ENCODE measurements at places on chromosomes 7 and 10.

DNA sequence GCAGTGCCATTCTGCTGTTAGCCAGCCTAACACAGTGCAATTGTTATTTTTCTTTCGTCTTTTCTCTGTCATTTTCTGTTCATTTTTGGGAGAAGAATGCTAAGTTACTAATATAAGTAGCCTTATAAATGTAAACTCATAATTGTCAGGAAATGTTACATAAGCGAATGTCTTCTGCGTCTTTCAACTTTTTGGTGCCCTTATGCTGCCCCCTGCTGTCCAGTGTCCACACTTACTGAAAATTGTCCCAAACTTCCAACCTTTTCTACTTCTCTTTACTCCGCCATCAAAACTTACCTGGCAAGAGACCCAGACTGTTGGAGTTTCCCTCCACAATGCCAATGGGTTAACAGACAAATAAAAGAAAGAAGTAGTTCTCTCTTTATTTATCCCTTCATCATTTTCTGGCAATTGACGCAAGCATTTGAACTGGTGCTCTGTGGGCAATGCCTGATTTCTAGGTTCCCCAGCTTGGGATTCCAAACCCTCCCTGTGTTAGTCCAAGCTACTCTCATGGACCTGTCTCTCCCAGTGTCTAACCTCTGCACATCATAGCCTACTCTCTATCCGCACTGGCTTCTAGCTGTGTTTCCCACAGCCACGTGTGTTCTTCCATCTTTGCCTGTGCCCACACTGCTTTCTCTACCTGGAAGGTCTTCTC, 21.0 kb upstream of the EPC1 start:
- DNase-seq: peak; percentile 75

DNA sequence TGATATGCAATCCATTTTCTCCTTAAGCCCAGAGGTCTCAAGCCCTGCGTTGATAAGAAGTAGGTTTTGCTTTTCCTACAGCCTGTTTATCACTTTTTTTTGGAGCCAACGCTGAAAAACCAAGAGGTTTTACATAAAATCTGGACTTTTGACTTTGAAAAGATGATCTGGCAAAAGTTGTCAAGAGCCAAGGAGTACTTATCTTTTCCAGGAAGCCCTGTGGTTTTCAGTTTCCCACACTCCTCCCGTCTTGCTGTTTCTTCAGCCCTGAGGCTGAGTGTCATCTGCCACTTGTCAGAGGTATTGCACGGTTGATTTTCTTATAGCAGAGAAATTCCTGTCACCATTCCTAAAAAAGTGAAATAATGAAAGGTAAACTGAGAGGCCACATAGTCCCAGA, 108.7 kb downstream of the TYW1 start:
- peak; percentile 21 for DNase-seq

- no peak for DNase-seq
These were observed 37.5 kb downstream of the AKR1C8 start for GRCh38 chr10:5147255-5147980.

DNA sequence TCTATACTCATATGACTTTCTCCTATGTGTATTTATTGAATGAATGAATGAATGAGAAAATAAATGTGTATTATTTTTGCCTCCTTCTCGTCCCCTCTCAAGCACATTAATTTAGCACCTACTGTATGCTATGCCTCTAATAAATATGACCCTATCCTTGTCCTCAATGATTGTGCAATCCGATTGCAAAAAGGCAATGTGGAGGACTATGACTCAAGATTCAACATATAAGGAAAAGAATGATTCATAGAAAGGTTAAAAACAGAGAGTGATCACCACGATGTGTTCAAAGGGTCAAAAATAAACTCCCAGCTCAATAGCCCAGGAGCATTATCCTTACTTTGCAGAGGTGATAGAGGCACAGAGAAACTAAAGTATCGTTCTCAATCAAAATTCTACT, 322.8 kb upstream of the SORCS1 start:
- no peak for DNase-seq

DNA sequence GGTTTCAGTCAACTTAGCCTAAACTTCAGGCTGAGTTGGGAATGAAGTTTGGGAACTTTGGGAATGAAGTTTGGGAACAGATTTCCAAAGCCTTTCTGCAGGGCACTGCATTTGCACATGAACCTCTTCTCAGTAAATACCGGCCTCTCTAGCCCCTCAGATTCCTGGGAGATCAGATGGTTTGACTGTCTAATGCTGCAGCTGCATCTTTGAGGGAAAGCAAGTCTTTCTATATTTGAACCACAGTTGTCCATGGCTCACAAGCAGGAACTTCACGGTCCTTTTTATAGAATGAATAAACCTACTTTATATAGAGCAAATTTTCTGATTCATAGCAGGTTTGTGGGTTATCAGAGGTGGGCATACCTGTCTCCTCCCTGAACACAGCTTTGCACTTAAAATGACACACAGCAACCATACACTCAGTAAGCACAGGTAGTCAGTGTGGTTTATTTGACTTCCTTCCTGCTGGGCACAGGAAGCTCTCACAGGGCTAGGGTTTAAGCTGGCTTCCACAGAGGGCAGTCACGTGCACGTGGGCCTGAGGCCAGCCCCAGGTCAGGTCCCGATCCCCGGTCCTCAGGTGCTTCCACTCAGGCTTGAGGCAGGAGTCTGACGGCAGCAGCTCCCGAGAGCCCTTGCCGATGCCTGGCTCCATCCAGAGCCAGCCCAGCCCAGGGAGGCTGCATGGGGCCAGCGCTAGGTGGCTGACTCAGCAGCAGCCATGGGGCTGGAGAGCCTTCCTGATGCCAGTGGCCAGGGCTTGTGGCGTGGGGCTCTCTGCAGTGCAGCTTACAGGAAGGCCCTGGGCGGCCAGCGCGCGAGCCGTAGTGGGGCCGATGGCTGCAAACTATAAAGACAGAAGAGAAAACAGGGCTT, 12.8 kb upstream of the MMP21 start:
- DNase-seq: no peak

- DNase-seq: no peak
These were observed 142.2 kb upstream of the HABP2 start for GRCh38 chr10:113410618-113411017.

- no peak for DNase-seq
These were observed 27.0 kb downstream of the MCMBP start for GRCh38 chr10:119845656-119846055.

DNA sequence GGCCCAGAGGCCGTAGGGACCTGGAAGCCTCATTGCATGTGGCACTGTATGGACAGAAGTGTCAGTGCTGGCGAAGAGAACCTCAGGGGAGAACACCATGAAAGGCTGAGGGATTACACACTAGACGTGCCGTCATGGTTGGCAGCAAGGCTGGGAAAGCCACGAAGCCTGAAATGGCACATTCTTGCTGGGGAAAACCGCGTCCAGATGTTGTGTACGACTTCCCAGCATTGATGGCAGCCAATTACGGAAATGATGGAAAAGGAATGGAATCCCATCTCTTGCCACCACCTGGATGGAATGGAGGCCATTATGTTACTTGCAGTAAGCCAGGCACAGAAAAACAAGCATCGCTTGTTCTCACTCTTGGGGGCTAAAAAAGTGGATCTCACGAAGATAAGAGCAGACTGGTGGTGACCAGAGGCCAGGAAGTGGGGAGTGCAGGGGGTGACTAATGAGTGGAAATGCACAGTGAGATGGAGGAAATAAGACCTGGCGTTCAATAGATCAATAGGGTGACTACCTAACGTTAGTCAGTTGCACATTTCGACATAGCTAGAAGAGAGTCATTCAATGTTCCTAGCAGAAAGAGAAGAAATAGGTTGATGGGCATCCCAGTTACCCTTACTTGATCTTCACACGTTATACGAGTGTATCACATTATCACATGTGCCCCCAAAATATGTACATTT, 14.6 kb upstream of the PWWP2B start:
- DNase-seq: no peak

GRCh38 chr10:33965795-33966581, 631.5 kb upstream of the NRP1 start:
- no peak for DNase-seq

DNA sequence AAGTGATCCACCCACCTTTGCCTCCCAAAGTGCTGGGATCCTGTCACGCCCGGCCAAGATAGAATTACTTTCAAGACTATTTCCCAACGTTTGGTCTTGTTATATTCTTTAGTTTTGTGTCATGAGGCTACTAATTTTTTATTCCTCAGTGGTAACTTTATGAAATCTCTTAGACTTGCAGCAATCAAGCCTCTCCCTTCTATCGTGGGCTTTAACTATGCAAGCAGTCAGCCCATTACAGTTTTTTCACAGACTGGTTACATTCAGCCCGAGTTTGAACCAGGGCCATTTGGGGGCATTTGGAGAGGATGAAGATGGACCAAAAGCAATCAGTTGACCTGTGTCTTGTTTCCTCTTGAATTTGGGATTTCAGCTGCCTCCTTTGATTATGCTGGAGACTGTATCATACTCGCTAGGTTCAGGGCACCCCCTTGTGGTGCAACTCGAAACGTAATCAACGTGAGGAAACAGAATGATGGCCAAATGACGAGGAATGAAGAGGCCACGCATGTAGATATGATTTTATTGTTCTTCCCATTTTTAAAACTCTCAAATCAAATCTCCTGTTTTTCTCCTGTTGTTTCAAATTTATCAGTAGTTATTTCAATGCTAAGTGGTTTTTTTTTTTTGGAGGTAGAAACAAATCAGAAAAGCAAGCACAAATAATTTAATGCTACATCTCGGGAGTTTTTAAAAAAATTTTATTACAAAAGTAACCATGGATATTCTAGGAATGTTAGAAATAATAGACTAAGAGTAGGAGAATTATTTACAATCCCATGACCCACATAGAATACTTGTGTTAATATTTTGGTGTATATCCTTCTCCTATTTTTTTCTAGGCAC, 151.6 kb downstream of the KIAA1217 start:
- DNase-seq: peak; percentile 85

- no peak for DNase-seq
These were observed 57.0 kb upstream of the CC2D2B start for GRCh38 chr10:95850791-95851190.

DNA sequence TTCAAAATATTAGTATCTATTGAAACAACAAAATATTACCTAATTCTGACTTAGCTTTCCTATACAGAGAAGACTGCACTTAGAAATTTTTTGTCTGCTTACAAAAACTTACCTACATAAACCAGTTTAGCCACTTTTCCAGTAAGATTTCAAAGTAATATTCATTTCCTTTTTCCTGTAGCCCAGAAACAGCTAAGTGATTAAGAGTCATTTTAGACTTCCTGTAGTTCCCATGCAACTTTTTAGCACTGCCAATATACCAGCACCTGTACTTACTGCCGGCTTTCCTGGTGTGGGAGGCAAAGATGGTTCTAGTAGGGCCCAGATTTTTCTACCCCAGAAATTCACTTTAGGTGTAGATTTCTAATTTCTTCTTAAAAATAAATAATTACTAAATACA, 21.8 kb downstream of the NT5C2 start:
- no peak for DNase-seq

GRCh38 chr10:83397806-83398205, 741.5 kb upstream of the GHITM start:
- DNase-seq: no peak

DNA sequence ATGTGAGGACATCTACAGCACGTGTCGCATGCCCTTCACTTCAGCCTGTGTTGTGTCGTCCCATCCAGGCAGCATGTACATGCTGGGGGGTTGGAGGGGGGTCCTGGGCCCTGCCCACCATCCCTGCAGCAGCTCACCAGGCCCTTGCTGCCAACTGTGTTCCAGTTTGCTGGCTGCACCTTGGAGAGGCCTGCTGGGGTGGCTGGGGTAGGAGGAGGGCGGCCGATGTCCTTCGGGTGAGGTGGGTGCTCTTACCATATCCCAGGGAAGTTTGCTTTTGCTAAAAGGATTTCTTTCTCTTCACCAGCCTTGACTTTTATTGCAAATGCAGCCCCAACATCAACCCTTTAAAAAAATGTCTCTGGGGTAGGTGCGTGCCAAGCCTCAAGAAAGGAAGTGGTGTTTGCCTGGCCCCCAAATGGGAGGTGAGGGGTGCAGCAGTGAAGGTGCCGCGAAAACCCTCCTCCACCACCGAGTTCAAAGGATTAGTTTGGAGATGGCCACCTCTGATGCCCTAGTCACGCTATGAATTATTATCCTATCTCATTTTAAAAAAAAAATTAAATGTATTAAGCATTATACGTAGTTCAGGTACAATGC, 165.8 kb upstream of the KLF6 start:
- no peak for DNase-seq

DNA sequence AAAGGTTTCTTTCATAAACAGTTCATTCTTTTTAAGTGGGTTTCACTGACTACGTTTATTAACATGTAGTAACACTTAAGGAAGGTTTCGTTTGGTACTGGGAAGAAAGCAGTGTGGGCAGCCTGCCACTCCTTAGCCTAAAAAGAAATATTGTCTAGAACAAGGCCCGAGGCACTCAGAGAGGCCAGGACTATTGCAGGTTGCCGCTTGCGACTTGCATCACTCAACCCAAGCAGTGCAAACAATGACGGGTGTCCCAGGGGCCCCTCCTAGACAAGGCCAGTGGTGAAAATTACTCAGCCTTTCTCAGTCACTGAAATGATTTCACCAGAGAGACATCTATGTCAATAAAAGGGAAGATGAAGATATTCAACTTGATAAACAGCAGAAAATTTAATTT, 243.9 kb downstream of the SNX13 start:
- peak; percentile 68 for DNase-seq

GRCh38 chr7:5697754-5698424, 83.6 kb downstream of the RNF216 start:
- no peak for DNase-seq

All from astrocyte of the hippocampus (primary cell).